Stimulated activated CD4-positive, alpha-beta T cell treated with anti-CD3 and anti-CD28 coated beads, Interleukin-12 subunit alpha, Interleukin-12 subunit beta, amount 100 ng/mL, for 4 hours (primary cell): ENCODE measurements at places on chromosomes 12 and 14.
A peak's percentile ranks its signal among the peaks of the same experiment; 100 is the strongest.

DNA sequence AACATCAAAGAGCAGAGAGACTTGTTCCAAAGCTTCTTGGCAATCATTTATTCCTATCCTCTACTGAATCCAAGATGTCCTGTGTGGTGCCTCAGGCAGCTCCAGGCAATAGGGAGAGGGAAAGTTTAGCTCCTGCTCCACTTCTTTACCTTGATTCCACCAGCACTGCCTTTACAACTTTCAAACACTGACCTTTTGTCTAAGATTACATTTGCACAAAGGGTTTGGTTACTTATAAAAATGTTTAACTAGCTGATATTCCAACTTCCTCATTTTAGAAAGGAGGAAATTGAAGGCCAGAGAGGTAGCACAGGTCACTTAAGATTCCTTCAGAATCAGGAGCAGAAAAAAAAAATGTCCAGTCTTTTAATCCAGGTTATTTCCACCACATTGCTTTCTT, 192.7 kb downstream of the BTG1 start:
- DNase-seq = no peak

GRCh38 chr12:68290126-68290525, 36.7 kb upstream of the IL22 start:
- DNase-seq = no peak

DNA sequence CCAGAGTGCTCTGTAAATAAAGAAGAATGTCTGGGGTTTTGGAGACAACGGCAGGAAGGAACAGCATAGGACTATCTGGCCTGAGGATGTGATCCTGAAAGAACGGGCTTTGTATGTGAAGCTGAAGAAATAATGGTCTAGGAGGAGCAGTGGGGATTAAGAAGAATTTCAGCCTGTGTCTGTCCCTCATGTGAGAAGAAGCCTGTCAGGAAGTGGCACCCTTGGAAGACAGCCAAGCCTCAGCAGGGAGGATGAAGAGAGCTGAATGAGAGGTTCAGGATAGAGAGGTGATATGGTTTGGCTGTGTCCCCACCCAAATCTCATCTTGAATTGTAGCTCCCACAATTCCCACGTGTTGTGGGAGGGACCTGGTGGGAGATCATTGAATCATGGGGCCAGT, 56.9 kb upstream of the TCL1A start:
- DNase-seq = no peak

DNA sequence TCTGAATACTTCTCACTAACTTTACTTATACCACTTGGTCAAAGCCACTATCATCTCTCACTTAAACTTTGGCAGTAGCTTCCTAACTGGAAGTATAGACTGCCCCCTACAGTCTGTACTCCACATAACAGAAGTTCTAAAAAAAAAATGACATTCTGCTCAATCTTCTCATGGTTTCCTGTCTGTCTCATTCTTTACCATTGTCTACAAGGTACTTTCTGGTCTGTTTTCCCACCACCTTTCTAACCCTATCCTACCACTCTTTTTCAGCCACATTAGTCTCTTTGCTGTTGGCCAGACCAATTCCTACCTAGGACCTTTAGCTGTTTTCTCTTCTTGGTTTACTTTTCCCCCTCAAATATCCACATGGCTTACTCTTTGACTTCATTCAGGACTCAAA, 14.7 kb downstream of the CPSF6 start:
- no peak for DNase-seq

DNA sequence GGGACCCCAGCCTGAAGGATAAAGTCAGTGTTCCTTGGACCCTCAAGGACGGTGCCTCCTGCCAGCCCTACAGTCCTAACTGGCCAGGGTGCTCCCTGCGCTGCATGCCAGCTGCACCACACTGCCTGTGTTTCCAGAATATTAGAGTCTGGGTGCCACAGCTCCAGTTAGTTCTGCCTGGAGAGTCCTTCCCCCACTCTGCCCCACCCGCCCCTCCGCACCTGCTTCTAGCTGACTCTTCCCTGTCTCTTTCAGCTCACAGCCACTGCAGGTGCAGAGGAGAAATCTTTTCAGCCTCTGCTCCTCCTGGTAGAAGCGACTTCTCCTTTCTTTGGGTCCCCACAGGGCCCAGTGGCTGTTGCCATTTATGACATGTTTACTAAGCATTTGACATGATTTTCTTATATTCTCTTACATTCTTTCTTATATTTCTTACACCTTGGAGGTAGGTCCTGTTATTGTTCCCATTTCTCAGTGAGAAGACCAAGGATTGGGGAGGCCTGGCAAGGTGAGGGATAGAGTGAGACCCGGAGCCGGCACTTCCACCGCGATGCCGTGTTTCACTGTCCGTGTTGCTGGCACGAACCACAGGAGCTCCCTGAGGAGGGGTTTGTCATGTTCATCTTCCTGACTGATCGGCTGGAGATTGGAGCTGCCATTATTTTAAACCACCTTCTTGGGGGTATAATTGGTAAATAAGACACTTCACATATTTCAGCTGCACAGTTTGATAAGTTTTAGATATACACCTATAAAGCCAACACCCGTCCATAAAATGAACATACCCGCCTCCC, 29.4 kb downstream of the SYNE3 start:
- DNase-seq = no peak

DNA sequence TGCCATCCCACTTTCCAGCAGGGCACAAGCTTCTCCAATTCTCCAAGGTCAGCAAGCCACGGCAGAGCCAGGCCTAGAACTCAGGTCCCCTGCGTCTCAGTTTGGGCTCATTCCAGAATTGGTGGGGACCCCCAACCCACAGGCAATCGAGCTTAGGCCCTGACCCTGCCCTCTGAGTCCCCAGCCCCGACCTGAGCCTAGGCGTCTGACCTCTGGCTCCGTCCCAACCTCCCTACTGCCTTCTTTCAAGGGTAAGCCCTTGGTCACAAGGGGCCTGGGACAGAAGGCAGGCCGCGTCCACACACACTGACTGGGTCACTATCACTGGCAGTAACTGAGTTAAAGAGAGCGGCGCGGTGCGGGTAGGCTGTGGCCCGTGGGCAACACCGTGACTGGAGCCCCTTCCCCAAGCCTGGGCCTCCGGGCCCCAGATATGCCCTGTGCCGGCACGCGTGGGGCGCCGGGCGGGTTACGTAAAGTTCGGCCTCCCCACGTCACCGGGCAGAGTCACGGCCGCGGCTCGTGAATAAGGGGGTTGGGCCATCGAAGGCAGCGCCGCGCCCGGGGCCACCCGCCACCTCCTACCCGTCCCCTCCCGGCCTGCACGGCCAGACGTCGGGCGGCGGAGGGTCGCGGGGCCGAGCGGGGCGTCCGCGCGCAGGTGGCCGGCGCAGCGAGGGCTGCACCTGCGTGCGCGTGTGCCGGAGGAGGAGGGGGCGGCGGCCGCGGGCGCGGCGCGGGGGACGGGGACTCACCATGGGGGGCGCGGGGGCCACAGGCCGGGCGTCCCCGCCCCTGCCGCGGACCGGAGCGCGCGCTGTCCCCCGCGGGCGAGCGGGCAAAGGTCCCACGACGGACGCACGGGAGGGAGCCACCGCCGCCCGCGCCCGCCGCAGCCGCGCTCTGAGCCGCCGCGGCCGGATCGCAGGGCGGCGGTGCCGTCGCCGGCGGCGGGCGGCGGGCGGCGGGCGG, 516 bp downstream of the ANKRD9 start:
- DNase-seq = peak; percentile 28
